ENCODE measurements at places on chromosomes 11 and 22.

GRCh38 chr11:70399681-70400112, 1.4 kb downstream of the CTTN start:
- H3K4me1 ChIP-seq = no peaks in the 10 kb centered on the region
- H3K4me3 ChIP-seq = peak overlapping the region; percentile 97
- DNase-seq = peak; percentile 50
- no peak overlapping the region for H3K27ac ChIP-seq
- H3K27me3 ChIP-seq = no peaks in the 10 kb centered on the region
- H3K36me3 ChIP-seq = no peaks in the 10 kb centered on the region

DNA sequence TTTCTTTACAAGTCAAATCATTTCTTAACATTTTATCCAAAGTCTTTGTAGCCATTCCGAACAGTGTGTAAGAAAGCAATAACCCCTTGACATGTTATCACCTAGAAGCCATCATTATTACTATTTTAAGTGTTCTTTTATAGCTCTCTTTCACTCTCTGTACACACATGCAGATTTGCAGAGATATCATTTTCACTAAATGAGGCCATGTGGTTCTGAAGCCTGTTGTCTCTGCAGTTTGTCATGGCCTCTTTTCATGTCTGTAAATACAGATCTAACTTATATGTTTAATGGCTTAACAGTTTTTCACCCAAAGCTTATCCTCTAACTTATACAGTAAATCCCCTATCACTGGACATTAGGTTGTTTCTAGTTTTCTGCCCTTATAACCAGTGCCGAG, 166.8 kb downstream of the MYO18B start:
- H3K27me3 ChIP-seq = no peaks in the 10 kb centered on the region
- no peaks in the 10 kb centered on the region for H3K36me3 ChIP-seq
- H3K4me3 ChIP-seq = no peak overlapping the region
- DNase-seq = no peak

- no peaks in the 10 kb centered on the region for H3K27me3 ChIP-seq
- no peak overlapping the region for H3K4me3 ChIP-seq
- DNase-seq = no peak
- H3K27ac ChIP-seq = no peak overlapping the region
- peaks cover 32% of the 10 kb centered on the region for H3K4me1 ChIP-seq
Observed at GRCh38 chr11:120386774-120387371, 50.7 kb downstream of the ARHGEF12 start.

- DNase-seq = peak; percentile 86
- H3K4me1 ChIP-seq = peaks cover 3% of the 10 kb centered on the region
- no peak overlapping the region for H3K4me3 ChIP-seq
- no peak overlapping the region for H3K27ac ChIP-seq
Observed at GRCh38 chr11:62909107-62909894, 11.9 kb downstream of the CHRM1 start.

DNA sequence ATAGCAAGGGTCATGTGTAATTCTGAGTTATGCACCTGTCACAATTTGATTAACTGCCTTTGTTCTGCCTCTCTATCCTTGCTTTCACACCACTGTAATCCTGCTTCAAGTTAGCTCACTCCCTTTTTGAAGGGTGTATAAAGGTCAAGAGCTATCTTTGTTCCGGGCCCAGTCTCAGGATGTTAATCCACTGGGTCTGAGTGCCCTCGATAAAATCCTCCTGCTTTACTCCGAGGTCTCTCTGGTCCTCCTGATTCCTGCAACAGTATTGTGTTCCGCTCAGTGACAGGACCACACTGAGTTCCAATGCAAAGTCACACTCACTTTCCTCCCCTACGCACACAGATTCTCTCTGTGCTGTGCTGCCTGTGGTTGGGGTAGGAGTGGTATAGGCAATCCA, 186.5 kb downstream of the DYNC2H1 start:
- no peak overlapping the region for H3K4me3 ChIP-seq
- peaks cover 16% of the 10 kb centered on the region for H3K36me3 ChIP-seq
- peaks cover 17% of the 10 kb centered on the region for H3K4me1 ChIP-seq
- H3K27ac ChIP-seq = no peak overlapping the region

GRCh38 chr11:114275280-114275679, 20.9 kb upstream of the NNMT start:
- no peak overlapping the region for H3K4me3 ChIP-seq
- no peaks in the 10 kb centered on the region for H3K27me3 ChIP-seq
- H3K27ac ChIP-seq = no peak overlapping the region

GRCh38 chr22:30208631-30209603, 37.6 kb downstream of the LIF start:
- no peaks in the 10 kb centered on the region for H3K27me3 ChIP-seq
- H3K27ac ChIP-seq = no peak overlapping the region
- H3K4me1 ChIP-seq = peaks cover 11% of the 10 kb centered on the region

- H3K36me3 ChIP-seq = no peaks in the 10 kb centered on the region
- no peak overlapping the region for H3K27ac ChIP-seq
- H3K4me3 ChIP-seq = no peak overlapping the region
Observed at GRCh38 chr22:19454156-19454555, 6.6 kb upstream of the C22orf39 start.

DNA sequence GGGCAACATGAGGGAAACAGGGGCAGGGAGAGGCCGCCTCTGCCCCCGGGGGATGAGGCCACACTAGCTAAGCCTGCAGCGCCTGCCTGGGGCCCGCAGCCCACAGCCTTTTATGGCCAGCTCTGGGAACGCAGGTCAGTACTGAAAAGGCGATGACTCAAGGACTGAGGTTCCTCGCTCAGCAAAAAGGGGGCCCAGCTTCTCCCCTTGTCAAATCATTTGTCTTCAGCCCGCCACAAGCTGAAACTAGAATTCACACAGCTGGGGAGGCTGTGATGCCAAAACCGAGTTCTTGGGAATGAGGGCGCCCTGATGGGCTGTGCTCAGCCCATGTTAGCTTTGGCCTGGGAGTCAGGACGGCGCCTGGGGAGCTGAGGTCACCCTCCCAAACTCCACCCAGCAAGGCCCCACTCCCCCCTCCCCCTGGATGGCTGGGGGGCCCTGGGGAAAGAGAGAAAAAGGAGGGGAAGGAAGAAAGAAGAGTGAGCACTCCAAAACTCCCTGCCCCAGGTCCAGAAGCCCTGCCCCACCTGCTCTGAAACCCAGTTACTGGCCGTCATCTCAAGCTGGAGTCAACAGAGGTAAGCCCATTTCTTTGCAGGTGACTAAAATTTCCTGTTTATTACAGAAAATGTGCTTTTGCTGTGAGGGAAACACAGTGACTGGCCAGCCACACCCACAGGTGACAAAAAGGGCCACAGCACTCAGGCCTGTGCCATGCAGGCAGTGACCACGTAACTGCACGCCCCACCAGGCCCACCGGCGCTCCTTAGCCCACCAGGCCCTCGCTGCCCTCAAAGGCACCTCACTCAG, 13.7 kb downstream of the EHD1 start:
- no peaks in the 10 kb centered on the region for H3K27me3 ChIP-seq
- H3K36me3 ChIP-seq = no peaks in the 10 kb centered on the region
- peak overlapping the region; percentile 41 for H3K27ac ChIP-seq
- peaks cover 37% of the 10 kb centered on the region for H3K4me1 ChIP-seq
- peak; percentile 57 for DNase-seq
- H3K4me3 ChIP-seq = no peak overlapping the region

- no peak for DNase-seq
- no peak overlapping the region for H3K27ac ChIP-seq
- H3K27me3 ChIP-seq = no peaks in the 10 kb centered on the region
- H3K4me1 ChIP-seq = peaks cover 10% of the 10 kb centered on the region
- no peak overlapping the region for H3K4me3 ChIP-seq
- no peaks in the 10 kb centered on the region for H3K36me3 ChIP-seq
Observed at GRCh38 chr11:122355968-122356367, 240.0 kb upstream of the BLID start.

DNA sequence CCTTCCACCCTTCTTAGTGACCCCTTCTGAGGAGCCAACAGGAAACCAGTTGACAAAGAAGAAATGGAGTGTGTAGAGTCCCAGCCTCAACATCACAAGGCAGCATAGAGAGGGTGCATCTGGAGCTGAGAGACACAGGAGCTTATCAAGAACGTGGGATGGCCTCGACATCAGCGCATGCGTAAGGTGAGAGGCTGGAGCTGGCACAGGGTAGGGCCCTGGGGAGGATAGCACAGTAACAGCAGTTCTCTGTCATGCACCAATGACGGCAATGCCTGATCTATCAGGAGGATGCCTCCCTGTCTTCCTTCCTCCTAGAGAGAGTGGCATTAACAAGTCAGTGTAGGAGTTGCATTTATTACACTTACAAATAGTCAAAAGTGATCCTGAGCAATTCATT, 426.1 kb downstream of the NTM start:
- no peak overlapping the region for H3K27ac ChIP-seq
- no peak overlapping the region for H3K4me3 ChIP-seq
- H3K27me3 ChIP-seq = no peaks in the 10 kb centered on the region
- DNase-seq = no peak
- H3K36me3 ChIP-seq = no peaks in the 10 kb centered on the region
- H3K4me1 ChIP-seq = peaks cover 14% of the 10 kb centered on the region

DNA sequence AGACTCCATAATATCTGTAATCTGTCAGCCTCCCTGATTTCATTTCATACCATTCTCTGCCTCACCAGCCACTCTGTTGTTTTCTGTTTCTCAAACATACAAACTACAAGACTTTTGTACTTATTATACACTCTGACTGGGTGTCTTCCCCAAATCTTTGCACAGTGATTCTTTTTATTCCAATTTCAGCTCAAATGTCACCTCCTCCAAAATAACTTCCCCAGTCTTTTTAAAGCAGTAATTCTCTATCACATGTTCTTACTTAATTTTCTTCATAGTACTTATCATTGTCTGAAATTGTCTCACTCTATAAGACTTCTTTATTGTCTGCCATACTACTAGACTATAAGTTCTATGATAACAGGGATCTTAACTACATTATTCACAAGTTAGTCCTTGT, 19.6 kb downstream of the SOX6 start:
- H3K27ac ChIP-seq = no peak overlapping the region
- H3K27me3 ChIP-seq = no peaks in the 10 kb centered on the region
- H3K36me3 ChIP-seq = no peaks in the 10 kb centered on the region

GRCh38 chr11:102611291-102611690, 13.8 kb downstream of the MMP20 start:
- H3K27me3 ChIP-seq = no peaks in the 10 kb centered on the region
- no peak overlapping the region for H3K4me3 ChIP-seq
- no peak overlapping the region for H3K27ac ChIP-seq
- H3K4me1 ChIP-seq = peaks cover 4% of the 10 kb centered on the region
- no peak for DNase-seq

DNA sequence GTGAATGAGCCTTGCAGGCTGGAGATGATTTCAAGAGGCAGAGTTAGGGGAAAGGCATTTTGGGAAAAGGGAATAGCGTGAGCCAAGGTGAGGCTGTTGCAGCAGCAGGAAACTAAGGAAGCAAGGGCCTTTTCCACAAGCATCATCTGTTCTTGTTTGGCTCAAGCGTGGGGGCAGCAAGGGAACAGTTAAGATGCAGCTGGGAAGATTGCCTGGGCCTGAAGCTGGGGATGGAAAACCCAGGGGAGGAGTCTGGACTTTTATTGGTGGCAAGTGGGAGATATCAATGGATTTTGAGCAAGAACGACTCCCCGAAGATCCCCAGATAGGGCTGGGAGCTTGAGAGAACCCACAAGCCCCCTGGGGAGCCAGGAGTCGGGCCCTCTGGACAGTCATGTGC, 27.3 kb upstream of the PICK1 start:
- DNase-seq = no peak
- no peaks in the 10 kb centered on the region for H3K36me3 ChIP-seq
- no peaks in the 10 kb centered on the region for H3K27me3 ChIP-seq
- no peak overlapping the region for H3K4me3 ChIP-seq

- no peak for DNase-seq
- no peak overlapping the region for H3K27ac ChIP-seq
- no peak overlapping the region for H3K4me3 ChIP-seq
Observed at GRCh38 chr11:63889344-63889743, 27.6 kb downstream of the RCOR2 start.

DNA sequence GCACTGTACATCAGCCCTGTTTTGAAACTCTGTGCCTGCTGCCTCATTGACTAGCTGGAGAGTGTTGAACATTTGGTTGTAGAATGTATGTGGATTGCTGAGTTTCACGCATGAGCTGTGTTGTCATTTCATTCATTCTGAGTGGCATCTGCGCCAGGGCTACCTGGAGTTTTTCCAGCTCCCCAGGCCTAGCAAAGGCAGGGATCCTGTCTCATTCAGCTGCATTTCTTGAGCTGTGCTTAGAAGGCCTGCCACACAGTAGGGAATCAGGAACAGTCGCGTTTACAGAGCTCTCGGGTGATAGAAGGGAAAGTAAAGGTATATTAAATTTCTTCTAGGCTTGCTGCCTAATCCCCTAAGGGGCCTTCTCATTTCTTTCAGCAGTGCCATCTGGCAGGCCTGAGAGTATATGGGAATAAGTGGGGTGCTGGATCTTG, 44.3 kb downstream of the PTPRJ start:
- no peak overlapping the region for H3K4me3 ChIP-seq
- no peaks in the 10 kb centered on the region for H3K27me3 ChIP-seq
- peak overlapping the region; percentile 53 for H3K27ac ChIP-seq

DNA sequence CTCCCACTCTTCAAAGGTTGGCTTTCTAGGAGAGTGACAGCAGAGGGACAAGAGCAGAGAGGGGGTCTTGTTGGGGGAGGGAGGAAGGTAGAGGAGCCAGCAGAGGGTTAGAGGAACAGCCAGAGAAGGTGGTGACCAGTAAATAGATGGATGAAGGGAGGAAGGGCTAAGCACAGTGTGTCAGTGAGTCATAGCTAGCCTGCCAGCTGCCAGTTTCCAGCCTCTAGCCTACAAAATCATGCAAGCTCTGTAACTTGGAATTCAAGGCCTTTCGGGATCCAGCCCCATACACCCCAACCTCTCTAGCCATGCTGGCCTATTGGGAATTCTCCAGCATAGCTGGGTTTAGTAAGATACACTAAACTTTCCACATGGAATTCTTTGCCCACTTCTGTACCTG, 147.4 kb upstream of the TEAD1 start:
- H3K4me3 ChIP-seq = no peak overlapping the region
- no peaks in the 10 kb centered on the region for H3K27me3 ChIP-seq
- no peaks in the 10 kb centered on the region for H3K4me1 ChIP-seq
- H3K27ac ChIP-seq = no peak overlapping the region
- no peak for DNase-seq

DNA sequence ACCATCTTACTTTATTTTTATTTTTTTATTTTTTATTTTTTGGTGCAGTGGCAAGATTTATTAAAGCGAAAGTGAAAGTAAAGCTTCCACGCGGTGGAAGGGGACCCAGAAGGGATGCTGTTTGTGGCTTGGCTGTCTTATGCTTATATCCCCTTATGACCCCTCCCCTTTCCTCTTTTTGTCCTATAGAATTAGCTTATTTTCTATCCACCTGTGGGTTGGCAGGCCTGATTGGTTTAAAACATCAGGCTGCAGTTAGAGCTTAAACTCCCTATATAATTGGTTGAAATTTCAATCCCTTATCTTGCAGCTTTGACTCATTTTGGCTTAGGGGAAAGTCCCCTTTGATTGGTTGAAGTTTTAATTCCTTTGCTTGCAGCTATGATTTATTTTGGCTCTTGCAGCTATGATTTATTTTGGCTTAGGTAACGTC, 50.5 kb downstream of the NNMT start:
- no peaks in the 10 kb centered on the region for H3K36me3 ChIP-seq
- H3K27me3 ChIP-seq = no peaks in the 10 kb centered on the region
- H3K4me3 ChIP-seq = no peak overlapping the region
- H3K4me1 ChIP-seq = no peaks in the 10 kb centered on the region
- no peak overlapping the region for H3K27ac ChIP-seq

GRCh38 chr11:8532475-8532874, 61.6 kb downstream of the STK33 start:
- no peaks in the 10 kb centered on the region for H3K36me3 ChIP-seq
- no peak overlapping the region for H3K4me3 ChIP-seq
- H3K27ac ChIP-seq = no peak overlapping the region
- no peaks in the 10 kb centered on the region for H3K27me3 ChIP-seq
- no peak for DNase-seq
- no peaks in the 10 kb centered on the region for H3K4me1 ChIP-seq

Data from neural progenitor cell (in vitro differentiated cells).